ENCODE measurements at places on chromosomes 4 and X.

DNA sequence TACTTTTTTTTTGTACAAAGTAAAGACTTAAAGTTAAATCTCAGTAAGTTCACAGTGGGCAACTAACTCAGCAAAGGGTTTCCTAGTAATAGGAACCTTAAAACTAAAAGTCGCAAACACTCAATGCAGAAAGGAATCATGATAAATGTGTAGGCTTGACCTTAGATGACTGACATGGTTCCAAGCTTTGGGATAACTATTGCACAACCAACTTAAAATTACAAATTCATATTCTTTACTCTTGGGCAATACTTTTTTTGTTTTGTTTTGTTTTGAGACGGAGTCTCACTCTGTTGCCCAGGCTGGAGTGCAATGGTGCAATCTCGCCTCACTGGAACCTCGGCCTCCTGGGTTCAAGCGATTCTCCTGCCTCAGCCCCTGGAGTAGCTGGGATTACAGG lies 8.2 kb downstream of the ELOVL6 start:
- DNase-seq = no peak

GRCh38 chr4:100786481-100786880 lies 268.7 kb upstream of the EMCN start:
- DNase-seq = no peak

- DNase-seq = no peak
Measured at GRCh38 chrX:10233173-10233572, 76.4 kb downstream of the CLCN4 start.

DNA sequence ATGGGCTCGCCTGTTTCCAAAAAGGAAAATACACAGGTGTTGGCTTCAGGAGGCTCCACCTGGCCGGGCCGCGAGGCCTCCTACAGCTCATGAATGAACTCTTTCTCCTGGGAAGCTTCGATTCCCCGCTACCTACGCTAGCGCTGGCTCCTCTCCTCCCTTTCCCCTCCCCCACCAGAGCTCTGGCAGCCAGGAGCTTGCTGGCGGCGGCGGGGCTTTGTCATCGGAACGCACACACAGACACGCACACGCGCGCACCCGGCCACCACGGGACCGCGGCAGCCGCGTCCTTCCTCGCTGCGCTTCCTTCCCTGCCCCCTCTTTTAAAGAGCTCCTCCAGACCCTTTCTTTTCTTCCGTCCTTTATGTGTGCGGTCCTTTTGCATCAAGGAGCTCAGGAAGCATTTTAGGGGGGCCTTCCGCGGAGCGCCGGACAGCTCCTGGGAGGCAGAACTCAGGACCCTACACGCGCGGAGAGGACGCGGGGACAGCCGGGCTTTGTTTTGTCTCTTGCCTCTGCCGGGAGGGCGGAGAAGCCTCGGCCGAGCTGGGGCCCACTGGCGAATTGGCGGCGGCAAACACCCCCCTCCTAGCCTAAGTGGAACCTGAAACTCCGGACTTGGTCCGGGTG lies 70.2 kb upstream of the BCOR start:
- no peak for DNase-seq

GRCh38 chr4:9792381-9792780 lies 10.9 kb downstream of the DRD5 start:
- no peak for DNase-seq

DNA sequence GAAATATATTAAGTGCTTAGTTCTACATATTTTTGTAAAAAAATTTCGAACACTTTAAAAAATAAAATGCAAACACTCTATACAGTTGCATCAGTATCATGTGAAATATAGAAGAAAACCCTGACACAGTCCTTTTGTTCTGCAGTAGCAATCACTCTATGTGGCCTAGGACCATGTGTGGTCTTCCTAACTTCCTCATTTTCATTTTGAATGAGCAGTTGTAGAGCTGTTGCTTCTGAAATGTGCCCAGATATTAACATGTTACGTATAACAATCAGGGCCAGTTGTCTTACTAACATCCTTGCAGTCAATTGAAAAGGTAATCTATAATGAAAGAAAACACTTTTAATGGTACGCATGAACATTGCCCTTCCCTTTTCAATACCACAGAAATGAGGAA lies 107.9 kb downstream of the ZNF827 start:
- no peak for DNase-seq

DNA sequence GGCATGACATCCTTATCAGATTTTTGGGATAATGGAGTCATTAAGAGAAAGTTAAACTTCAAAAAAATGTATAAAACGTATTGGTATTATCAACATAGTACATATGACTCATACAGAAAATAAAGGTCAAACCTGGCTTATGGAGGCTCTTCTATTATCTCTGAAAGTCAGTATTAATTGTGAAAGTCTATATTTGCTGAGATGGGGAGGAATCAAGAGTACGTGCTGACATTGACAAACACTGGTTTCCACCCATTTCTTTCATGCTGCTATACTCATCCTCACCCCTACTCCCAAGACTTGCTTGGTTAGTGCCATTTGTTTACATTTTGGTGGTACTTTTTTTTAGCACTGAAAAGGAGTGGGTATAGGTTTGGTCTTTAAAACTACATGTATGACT lies 30.8 kb upstream of the PLA2G12A start:
- no peak for DNase-seq

DNA sequence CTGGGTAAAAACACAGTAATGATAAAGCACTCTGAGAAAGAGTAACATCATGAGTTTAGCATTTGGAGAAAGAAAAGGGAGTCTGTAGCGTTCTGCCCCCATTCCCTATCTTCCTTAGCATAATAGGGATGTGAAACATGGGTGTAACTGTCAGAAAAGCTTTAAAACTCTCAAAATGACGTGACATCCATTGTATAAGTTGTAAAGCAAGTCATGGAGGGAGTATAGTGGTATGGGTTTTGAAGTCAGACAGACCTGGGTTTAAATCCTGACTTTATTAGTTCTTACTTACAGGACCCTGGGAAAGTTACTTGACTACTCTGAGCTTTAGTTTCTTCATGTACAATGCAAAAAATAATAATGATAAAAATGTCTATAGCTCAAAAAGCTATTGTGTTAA lies 17.1 kb downstream of the FBXO8 start:
- DNase-seq = no peak

- DNase-seq = no peak
Measured at GRCh38 chrX:130995439-130995838, 62.7 kb upstream of the ARHGAP36 start.

All from stimulated activated CD4-positive, alpha-beta T cell treated with anti-CD3 and anti-CD28 coated beads, Interleukin-1b, Interleukin-23, amount 100 ng/mL, for 1 hour (primary cell).